LoVo (cell line): ENCODE measurements at places on chromosomes 1 and 21.

DNA sequence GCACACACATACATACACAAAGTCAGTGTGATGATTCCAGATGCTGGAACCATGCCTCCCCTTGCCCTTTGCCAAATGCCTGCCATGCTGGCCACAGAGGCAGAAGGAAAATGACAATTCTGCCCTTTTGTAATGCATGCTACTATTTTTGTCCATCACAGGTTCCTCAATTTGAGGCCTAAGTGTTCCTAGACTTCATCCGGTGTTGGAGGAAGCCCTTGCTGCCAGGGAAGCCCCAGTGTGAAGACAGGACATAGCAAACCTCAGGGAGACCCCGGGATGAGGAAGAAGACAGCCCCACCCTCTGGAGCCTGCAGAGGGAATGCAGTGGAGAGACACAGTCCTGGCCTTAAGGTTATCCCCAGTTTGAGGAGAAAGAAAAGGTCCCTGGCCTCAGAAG lies 14.4 kb downstream of the PRR9 start:
- no peak for DNase-seq

GRCh38 chr1:3609016-3609768 lies 2.1 kb downstream of the MEGF6 start:
- no peak for DNase-seq

- DNase-seq: no peak
Observed at GRCh38 chr1:245458761-245459174, 304.0 kb downstream of the KIF26B start.

DNA sequence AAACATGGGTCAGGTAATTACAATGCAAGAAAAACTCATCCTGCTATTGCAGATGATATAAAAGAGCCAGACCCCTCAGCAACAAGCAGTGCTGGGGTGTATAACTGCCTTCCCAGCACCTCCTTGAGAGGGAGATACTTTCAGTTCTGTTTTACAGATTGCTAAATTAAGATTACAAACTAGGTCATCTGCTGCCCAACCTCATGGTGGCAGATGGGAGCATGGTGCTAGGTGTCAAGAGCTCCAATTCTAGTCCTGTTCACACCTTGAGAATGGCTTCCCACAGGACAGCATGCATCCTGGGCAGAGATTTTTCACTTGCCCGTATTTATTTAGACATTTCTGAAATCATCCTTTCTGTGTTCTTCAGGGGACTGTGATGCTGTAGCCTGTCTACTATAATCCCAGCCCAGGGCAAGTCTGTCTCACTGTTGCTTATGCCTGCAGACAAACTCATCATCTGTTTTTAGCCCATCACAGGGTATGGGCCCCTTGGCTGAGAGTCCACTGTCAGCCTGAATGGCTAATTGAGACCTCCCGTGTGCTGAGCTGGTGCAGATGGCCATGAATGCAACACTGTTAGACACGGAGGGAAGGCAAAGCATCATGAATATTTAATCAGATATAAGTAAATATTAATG lies 40.2 kb upstream of the PBX1 start:
- DNase-seq: no peak

- peak; percentile 37 for DNase-seq
Observed at GRCh38 chr1:208178091-208178529, 66.1 kb downstream of the PLXNA2 start.

- DNase-seq: no peak
Observed at GRCh38 chr1:64543831-64544230, 73.9 kb downstream of the CACHD1 start.

DNA sequence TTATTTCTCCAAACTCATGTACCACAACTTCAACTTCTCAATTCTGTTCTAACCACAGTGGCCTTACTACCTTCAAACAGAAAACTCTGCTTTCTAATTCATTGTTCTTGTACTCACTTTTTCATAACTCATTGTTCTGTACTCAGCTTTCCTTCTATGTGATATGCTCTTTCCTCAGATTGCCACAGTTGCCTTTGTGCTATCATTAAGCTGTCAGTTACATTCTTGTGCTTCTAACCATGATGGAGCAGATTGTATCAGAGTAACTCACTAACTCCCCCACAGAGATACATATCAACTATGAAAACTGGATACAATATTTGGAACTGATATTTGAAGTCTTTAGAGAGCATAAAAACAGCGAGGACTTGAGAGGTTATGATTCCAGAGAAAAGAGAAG lies 1213.7 kb downstream of the KCNT2 start:
- DNase-seq: no peak

- peak; percentile 22 for DNase-seq
Observed at GRCh38 chr1:219924342-219924741, 4.0 kb downstream of the SLC30A10 start.

DNA sequence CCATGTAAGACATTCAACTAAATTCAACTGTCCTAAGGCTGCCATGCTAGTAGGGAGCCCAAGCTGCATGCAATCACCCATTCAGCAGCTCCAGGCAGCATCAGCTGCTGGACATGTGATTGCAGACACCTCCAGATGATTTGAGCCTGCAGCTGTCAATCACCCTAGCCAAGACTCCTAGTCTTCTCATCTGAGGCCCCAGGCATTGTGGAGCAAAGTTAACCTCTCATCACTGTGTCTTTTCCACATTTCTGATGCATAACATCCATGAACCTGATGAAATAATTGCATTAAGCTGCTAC lies 5.6 kb upstream of the CDC42BPA start:
- no peak for DNase-seq

DNA sequence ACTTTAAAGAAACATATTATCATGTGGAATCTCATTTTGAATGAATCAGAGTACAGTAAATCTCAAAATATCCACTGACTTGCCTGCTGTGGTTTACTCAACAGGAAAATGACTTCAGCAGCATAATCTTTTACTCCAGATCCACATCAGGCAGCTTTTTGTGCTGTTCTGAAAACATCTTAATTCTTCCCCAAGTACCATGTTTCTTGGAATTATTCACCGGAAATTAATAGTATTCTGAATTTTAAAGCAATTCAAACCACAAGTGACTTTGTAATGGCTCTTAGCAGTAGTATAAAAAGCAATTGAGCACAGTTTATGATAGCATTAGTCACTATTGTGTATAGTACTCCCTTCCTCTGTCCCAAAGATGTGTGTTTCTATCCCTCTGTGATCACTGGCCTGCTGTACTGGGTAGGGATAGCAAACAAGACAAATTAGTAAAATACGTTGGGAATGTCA lies 64.2 kb upstream of the ERRFI1 start:
- peak; percentile 58 for DNase-seq

GRCh38 chr1:53619367-53620060 lies 119.5 kb downstream of the GLIS1 start:
- DNase-seq: no peak

DNA sequence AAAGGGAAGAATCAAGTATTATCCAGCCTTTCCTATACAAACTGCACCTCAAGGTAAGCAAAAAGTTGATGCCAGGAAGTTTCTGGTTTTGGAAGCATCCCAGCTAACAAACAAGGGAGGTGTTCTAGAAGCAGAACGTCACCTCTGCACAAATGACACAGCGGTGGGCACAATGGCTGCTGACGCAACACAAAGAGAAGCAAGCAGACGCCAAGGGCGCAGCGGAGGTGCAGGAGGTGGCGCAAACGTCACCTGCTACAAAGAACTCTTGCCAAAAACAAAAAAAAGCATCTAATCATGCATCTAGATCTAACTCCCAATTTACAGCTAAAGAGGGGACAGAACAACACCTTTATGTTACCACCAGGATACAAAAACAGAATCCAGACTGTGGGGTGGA lies 88.5 kb downstream of the NPHP4 start:
- DNase-seq: no peak

DNA sequence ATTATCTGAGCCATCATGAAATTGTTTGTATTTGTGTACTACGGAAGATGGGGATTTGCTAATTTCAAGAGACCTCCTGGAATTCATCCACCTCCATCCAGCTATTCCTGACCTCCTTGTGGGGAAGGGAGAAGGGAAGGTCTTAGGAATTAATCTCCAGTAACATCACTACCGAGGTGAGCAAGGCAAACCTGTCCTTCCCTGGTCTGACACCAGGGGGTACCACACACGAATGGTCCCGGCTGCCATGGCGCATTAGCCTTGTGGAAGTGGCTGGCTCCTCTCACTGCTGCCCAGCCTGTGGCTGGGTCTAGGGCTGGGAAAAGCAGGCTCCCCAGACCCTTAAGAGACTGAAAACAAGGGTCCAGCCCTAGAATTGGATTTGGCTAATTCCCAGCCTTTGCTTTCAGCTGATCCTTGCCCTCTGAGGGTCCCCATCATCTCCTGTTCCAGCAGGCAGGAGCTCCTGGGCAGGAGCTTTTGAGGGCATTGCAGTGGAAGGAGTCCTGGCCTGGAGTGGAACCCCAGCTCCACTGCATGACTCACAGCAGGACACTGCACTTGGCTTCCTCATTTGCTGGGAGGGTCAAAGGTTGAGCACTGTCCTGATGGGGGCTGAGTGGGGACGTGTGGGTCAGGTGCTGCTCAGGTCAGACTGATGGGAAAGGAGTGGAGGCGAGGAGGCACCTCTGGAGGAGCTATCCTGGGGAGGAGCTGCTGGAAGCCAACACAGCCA lies 34.8 kb downstream of the RIMS3 start:
- DNase-seq: no peak

- DNase-seq: no peak
Observed at GRCh38 chr1:216209125-216209524, 214.1 kb downstream of the USH2A start.
